Hematopoietic multipotent progenitor cell treated with erythropoietin and hydrocortisone succinate and interleukin-3 and kit ligand, for 4 days (in vitro differentiated cells): ENCODE measurements at places on chromosomes 13 and 19.

DNA sequence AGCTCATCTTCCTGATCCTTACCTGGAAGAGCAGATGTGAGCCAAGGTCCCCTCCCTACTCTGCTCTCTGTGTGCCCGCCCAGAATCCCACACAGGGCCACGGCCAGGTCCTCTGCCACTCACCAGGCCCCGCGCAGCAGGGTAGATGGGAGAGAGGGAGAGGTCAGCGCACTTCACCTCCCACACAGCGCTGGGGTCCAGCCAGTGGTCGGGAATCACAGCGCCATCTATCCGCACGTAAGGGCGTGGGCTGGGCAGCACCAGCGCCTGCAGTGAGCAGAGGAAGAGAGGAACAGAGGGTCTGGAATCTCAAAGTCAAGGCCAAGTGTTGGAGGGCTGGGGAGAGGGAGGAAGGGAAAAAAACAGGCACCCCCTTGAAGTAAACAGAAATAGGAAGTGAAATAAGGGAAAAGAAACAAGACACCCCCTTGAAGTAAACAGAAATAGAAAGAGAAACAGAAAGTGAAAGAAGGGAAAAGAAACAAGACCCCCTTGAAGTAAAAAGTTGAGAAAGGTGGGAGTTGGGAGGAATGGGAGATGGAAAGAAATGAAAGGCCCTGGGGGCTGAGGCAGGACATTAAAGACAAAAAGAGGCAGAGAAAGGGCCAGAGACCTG is 7.0 kb upstream of the PLA2G4C start:
- DNase-seq: no peak

DNA sequence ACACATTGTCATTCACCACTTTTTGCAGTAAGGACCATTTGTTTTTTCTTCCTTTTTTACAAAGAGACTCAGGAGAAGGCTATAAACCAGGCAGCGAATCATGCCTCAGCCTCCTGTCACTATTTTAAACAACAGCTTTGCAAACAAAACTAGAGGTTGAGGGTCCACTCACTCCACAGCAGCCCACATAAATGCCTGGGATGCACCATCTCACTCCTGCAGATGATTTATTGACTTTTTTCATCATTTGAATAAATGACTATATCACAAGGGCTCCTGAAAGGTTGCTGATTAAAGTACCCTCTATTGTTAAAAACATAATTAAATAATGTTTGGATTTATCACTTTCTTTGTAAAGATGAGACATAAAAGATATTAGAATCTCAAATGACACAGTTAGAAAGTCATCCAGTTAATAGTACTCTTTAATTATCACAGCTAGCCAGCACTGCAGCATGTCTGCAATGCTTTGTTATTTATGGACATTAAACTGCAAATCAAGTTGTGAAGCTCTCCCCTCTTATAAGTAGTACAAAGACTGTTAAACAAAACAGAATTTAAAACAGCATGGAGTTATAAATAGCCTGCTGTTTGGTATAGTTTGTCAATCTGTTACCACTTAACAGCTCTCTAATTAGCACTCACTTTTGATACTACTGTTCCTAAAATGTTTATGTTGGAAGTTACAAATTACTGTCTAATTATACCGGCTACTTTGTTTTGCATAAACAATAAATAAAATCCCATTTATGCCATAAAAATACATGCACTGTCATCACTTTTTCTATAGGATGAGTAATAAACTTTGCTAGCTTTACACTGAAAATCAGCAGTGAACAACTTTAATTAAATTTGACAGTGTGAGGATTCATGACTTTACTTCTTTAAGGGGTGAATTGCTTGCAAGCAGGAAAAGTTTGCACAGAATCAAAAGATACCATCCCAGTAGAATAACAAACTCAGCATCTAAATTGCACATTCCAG is 853.2 kb downstream of the UQCRFS1 start:
- no peak for DNase-seq

GRCh38 chr13:99740251-99740979 is 231.2 kb downstream of the ZIC5 start:
- peak; percentile 22 for DNase-seq

DNA sequence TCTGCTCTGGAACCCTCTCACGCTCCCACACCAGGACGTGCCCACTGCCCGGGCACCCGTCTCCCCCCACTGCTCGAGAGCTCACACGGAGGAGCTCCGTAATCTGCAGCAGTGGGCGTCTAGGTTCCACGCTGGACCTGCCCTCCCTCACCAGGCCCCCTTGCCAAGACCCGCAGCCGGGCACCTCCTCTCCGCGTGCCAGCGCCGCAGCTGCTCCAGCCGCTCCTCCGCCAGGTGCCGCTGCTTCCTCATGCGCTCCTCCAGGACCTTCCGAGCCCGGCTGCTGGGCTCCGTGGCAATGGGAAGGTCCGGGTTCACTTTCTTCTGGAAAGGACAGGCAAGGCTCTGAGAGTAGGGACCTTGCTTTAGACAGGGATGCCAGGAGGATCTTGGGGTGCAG is 35.0 kb upstream of the MATK start:
- DNase-seq: no peak

DNA sequence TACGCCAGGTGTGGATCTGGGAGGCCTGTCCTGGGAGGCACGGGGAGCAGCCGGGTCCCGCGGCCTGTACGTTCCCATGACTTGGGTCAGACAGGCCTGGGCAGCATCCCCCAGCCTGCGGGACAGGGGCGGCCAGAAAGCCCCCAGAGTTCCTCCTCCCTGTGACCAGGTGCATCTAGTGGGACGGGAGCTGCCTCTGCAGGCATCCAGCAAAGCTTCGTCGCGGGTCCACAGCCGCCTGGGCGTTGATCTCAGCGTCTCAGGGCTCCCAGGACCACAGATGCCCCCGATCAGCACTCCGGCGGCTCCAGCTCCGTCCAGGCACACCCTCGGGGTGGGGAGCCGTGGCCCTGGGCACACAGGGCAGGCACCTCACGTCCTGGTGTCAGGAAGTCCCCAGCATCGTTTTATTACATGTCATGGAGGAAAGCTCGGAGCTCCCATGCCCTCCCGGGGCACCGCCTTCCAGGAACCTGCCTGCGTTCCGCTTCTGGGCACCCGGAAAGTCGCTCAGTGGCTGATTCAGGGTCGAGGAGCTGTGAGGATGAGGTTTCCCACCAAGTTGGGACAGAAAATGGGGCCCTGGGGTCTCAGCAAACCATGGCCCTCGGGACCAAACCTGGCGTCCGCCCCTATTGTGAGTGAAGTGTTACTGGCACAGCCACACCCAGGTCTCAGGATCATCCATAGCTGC is 1.5 kb upstream of the GZMM start:
- no peak for DNase-seq

- DNase-seq: no peak
Observed at GRCh38 chr19:39906283-39906682, 28.2 kb downstream of the FCGBP start.

- DNase-seq: peak; percentile 49
Observed at GRCh38 chr13:79516595-79516994, 35.6 kb downstream of the NDFIP2 start.
